ENCODE measurements at places on chromosomes 5 and 9.

GRCh38 chr5:59416451-59416850 lies 477.1 kb downstream of the PDE4D start:
- no peak for DNase-seq

DNA sequence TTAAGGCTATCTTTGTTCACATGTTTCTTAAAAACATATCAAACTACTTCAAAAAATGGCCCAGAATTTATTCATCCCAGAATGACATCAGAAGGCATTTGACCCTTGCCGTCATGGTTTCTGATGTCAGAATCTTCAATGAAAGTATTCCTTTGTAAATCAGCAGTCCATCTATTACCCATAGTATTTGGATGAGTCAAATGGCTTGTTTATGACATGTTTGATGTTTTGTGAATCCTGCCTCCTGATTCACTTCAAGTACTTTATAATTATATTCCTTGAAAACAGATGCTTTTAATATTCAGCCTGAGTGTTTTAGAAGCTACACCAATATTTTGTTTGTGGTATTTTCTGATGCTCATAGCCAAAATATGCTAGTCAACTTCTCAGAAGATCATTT lies 200.8 kb upstream of the MEF2C start:
- no peak for DNase-seq

DNA sequence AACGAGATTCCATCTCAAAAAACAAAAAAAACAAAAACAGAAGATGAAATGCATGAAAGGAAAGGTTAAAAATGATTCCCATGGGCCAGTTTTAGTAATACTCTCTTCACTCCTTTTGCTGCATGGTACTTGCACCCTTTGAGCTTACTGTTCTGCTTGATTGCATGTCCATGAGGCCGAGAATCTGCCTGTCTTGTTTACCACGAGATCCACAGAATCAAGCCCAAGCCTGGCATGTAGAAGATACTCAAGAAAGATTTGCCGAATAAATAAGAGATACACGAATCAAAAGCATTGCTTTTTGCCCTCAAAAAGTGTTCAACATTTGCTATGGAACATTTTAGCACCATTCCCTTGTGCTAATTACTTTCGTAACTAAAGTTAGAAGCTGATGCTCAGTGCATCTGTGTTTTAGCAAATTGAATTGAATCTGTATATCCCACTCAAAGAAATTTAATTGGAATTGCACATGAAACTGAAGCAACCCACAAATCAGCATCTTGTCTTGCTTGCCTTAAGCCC lies 1.1 kb downstream of the FAXDC2 start:
- no peak for DNase-seq

DNA sequence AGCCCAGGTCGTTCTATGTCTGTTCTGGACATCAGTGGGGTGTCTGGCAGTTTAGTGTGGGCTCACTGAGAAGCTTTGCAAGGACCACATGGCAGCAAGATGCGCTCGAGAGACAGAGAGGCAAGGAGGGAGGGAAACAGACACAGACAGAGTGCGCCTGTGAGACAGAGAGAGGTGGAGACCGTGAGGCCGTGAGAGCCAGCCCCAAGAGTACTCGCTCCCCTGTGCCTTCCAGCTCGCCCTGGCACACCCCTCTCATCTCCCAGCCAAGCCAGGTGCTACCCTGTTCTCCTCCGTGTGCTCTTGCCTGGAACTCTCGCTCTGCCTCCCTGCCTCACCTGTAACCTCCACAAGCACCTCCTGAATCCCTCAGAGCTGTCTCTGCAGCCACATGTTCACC lies 106.8 kb downstream of the EHMT1 start:
- no peak for DNase-seq

DNA sequence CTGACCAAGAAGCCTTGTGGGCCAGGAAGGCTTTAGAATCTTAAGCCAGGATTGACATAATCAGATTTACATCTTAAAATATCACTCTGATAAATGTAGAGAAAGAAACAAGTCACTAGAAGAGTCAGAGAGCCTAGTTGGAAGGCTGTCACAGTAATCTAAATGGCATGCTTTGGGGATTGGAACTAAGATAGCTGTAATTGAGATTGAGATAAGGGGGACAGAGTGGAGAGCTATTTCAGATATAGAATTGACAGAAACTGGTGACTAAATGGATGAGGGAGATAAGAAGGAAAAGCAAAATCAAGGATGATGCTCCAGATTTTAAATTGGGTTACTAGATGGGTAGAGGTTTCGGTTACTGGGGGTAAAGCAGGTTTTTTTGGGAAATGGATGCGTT lies 100.5 kb downstream of the XRCC4 start:
- DNase-seq = no peak

GRCh38 chr5:173327948-173328843 lies at the start of gene STC2:
STC2 (minus strand) TSS chr5:173328414; CDS start chr5:173328193, 221 bp downstream.
- peak; percentile 68 for DNase-seq

DNA sequence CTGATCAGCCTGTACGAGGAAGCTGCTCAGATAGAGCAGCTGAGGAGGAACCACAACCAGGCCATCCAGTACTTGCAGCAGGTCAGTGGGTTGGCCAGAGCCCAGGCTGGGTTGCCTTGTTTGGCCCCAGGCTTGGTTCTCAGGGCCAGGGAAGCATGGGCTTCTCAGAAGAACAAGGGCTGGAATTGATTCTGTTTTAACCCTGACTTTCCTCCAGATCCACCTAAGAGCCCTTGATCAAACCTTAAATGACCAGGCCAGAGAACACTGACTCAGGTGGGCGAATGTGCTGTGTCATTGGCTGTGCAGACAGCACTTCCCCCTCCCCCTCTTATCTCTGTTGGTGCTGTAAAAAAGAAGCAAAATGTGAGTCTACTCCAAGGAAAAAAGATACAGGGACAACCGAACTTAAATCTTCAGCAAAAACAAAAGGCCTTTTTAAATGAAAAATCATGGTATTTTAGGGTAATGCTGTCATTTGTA lies 28.1 kb downstream of the TTC23L start:
- no peak for DNase-seq

Data from H54 (cell line).